IMR-90 (cell line): ENCODE measurements at places on chromosomes 6 and 20.

GRCh38 chr20:50801747-50802125 lies 6.9 kb downstream of the BCAS4 start:
- no peak for DNase-seq

- DNase-seq: peak; percentile 19
Observed at GRCh38 chr6:41167173-41167963, 4.5 kb upstream of the TREM2 start.

GRCh38 chr20:25280574-25281535 lies 33.0 kb downstream of the PYGB start:
- no peak for DNase-seq

GRCh38 chr20:4167261-4168021 lies 152.1 kb upstream of the RNF24 start:
- no peak for DNase-seq

DNA sequence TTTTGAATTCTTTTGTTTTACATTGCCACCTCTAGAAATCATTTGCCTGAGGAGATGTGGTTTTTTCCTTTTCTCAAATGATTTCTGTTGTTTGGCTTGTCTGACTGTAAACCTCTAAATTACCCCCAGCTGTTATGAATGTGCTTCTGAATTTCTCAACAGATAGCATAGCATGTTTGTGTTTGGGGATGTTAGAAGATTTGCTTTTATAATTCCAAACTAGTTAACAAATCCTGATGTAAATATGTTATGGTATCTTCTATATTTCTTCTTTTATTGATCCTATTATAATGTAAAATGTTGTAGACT lies 31.6 kb upstream of the EZR start:
- peak; percentile 28 for DNase-seq

DNA sequence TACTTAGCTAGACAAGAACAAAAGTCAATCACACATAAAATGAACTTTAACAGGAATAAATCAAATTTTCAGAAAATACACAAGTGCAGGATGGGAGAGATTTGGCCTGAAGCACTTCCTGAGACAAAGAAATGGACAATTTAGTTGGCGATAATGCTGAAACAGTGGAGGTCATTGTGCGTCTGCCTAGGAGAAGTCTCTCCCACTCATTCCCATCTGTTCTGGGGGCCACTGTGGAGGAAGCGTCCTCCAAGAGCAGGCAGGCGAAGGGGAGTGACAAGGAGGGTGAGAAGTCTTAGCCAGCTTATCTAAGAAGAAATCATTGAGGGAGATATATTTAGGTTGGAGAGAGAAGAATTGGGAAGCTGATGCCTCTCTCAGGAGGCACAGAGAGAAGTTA lies 10.2 kb upstream of the TMEM242 start:
- DNase-seq: no peak

GRCh38 chr6:12393100-12393499 lies 102.9 kb downstream of the EDN1 start:
- no peak for DNase-seq

- no peak for DNase-seq
Observed at GRCh38 chr6:23841116-23841515, 284.9 kb upstream of the NRSN1 start.
